Stimulated activated CD8-positive, alpha-beta memory T cell treated with anti-CD3 and anti-CD28 coated beads, Interleukin-7, amount 100 ng/mL, for 1 hour (primary cell): ENCODE measurements at places on chromosomes 6 and 20.

DNA sequence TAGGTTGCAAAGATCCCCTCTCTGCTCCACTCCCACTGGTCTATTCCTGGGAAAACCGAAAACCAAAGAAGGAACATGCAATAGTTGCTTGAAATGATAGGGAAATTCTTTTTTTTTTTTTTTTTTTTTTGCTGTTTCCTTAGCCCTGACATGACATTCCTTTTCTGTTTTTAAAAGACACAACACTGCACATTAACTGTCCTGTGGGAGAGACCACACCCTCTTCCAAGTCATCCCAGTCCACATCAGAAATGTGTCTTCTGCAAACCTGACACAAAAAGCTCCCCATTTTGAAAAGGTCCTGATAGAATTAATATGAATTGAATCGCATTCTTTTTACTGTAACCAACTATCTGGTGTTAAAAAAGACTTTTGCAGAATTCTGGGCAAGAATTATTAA lies 43.4 kb upstream of the RIPOR2 start:
- DNase-seq: no peak

DNA sequence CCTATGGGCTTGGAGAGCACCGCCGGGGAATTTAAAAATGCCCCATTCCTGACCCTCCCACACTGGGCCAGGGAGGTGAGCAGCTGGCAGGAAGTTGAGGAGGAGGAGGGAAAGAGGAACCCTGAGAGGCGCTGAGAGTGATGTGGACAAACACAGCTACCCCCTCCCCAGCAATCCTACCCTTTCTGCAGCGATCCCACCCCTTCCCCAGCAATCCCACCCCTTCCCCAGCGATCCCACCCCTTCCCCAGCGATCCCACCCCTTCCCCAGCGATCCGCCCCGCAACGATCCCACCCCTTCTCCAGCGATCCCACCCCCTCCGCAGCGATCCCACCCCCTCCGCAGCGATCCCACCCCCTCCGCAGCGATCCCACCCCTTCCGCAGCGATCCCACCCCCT lies 111.6 kb downstream of the SYCP2 start:
- no peak for DNase-seq

GRCh38 chr6:1123386-1124375 lies 188.2 kb upstream of the FOXQ1 start:
- no peak for DNase-seq

DNA sequence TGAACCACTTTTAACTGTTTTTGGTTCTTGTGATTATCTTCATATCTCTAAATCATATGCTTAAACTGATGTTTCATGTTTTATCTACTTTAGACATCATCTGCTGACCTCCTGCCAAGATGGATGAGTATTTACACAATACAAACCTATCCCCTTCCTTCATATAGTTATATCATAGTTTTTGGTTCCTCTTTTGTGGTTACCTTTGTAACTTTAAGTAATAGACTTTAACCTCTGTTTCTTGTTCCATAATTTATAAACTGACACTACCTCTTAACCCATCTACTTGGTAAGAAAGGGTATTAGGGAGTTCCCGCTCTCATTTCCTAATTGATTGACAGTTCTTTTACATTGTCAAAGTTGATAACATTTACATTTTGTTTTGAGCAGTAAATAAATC lies 11.9 kb downstream of the PCMT1 start:
- DNase-seq: no peak
